ENCODE measurements at places on chromosomes 1 and 21. TPM values are rescaled to one million over a fixed set of nuclear protein-coding genes. Genes with fewer than 3 reads are reported as not detected.

The NHLH1 gene
- total RNA-seq = 0.69 TPM

GRCh38 chr1:21341517-21342078 lies 51.3 kb upstream of the ECE1 start:
- H3K4me3 ChIP-seq = no peak overlapping the region
- no peaks in the 10 kb centered on the region for H3K36me3 ChIP-seq
- no peak for DNase-seq
- H3K27ac ChIP-seq = no peak overlapping the region
- H3K27me3 ChIP-seq = peaks cover 29% of the 10 kb centered on the region

DNA sequence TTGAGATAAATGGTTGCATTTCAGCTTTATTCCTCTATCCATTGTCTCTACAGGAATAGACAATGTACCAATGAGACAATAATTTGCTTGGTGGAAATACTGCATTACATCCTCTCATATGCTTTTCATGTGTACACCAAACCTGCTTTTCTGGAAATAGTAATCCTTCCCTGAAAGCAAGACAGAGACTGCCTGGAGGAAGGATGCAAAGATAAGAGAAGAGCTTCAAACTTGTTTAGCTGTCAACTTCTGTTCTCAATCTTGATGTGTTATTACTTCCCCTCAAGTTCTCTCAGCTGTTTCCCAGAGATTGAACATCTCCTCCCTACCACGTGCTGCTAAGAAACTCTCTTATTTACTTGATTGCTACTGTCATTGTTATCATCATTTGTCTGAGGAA lies 1125.4 kb upstream of the TMPRSS15 start:
- H3K27me3 ChIP-seq = no peaks in the 10 kb centered on the region
- H3K4me3 ChIP-seq = no peak overlapping the region
- H3K27ac ChIP-seq = no peak overlapping the region
- H3K36me3 ChIP-seq = no peaks in the 10 kb centered on the region
- H3K4me1 ChIP-seq = no peaks in the 10 kb centered on the region

DNA sequence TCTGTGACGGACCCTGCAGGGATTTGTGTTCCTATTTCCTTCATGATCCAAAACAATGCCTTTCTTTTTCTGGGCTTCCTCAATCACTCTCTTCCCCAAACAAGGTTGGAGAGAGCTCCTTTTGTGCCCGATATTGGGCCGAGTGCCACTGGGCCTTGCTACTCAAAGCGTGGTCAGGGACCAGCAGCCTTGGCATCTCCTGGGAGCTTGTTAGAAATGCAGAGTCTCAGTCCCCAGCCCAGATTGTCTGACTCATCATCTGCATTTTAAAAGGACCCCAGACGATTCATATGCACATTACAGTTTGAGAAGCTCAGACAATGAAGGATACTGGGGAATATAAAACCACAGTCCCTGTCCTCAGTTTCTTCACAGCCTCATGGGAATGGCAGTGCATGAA lies 19.9 kb downstream of the ADORA1 start:
- no peaks in the 10 kb centered on the region for H3K27me3 ChIP-seq
- H3K4me1 ChIP-seq = peaks cover 34% of the 10 kb centered on the region
- H3K27ac ChIP-seq = no peak overlapping the region
- 0 out of 2 replicates have a peak overlapping the region, but pooled peaks have one; percentile 4 for H3K4me3 ChIP-seq
- H3K36me3 ChIP-seq = no peaks in the 10 kb centered on the region
- peak; percentile 17 for DNase-seq

- no peak for DNase-seq
- H3K36me3 ChIP-seq = no peaks in the 10 kb centered on the region
- H3K27me3 ChIP-seq = peaks cover 39% of the 10 kb centered on the region
- peak overlapping the region; percentile 65 for H3K4me3 ChIP-seq
- H3K4me1 ChIP-seq = peaks cover 30% of the 10 kb centered on the region
- no peak overlapping the region for H3K27ac ChIP-seq
Measured at GRCh38 chr1:201506092-201506491, 831 bp downstream of the CSRP1 start.

All from GM23338 (cell line).